Lung microvascular endothelial cell (primary cell): ENCODE measurements at places on chromosomes 13 and 19. TPM values are rescaled to one million over a fixed set of nuclear protein-coding genes. Genes with fewer than 3 reads are reported as not detected.
A peak's percentile ranks its signal among the peaks of the same experiment; 100 is the strongest.

CGB5 gene
- total RNA-seq, result not detected in 2 replicates

DNA sequence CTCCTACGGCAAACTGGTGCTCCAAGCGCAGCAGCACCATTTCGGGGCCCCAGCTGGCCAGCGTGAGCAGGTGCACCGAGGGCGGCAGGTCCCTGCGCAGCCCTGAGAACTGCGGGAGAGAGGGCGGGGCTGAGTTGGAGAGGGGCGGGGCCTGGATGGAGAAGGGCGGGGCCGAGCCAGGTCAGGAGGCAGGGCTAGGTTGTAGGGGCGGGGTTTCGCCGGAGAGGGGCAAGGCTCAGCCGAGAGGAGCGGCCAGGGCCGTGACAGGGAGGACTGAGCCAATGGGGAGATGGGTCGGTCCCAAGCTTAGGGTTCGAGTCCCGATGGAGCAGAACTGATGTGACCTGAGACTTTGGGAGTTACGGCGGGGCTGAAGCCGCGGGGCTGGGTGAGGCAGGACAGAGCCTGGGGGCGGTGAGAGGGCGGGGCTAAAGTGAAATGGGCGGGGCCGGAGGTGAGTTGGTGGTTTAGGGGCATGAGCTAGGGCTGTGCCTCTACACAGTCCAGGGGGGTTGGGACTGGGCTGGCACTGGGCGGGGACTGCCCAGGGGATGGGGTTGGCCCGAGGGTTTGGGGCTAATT is 19.0 kb downstream of the MAN2B1 start:
- peak; percentile 36 for DNase-seq

- DNase-seq, result no peak
Measured at GRCh38 chr19:38013913-38014580, 107.0 kb downstream of the SIPA1L3 start.

- DNase-seq, result peak; percentile 88
Measured at GRCh38 chr19:38665950-38666662, 18.7 kb downstream of the ACTN4 start.

GRCh38 chr19:33887891-33888290 is 91.2 kb downstream of the KCTD15 start:
- no peak for DNase-seq

DNA sequence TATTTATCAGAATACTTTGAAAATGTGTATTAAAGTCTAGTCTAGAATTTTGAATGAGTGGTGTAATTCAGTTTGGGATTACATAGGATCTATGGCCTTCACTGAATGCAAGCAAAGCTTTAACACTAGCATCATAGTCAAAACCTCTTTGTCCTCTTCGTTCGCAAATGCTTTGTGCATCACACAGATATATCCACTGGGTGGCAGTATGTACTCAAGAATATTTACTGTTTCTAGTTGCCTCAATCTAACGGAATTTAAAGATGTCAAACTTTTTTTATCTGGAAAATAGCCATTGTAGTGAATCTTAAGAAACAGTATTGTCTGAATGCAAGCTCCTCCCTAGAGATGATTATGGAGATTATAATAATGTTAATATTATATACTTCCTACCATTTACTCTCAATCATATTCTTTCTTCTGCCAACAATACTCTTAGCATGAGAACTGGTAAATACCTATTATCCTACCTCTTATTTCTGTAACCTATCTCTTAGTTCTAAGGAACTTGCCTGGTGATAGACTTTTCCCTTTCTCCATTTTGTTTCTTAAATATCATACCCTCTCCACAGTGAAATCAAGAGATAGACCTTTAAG is 25.8 kb downstream of the LACC1 start:
- peak; percentile 72 for DNase-seq

DNA sequence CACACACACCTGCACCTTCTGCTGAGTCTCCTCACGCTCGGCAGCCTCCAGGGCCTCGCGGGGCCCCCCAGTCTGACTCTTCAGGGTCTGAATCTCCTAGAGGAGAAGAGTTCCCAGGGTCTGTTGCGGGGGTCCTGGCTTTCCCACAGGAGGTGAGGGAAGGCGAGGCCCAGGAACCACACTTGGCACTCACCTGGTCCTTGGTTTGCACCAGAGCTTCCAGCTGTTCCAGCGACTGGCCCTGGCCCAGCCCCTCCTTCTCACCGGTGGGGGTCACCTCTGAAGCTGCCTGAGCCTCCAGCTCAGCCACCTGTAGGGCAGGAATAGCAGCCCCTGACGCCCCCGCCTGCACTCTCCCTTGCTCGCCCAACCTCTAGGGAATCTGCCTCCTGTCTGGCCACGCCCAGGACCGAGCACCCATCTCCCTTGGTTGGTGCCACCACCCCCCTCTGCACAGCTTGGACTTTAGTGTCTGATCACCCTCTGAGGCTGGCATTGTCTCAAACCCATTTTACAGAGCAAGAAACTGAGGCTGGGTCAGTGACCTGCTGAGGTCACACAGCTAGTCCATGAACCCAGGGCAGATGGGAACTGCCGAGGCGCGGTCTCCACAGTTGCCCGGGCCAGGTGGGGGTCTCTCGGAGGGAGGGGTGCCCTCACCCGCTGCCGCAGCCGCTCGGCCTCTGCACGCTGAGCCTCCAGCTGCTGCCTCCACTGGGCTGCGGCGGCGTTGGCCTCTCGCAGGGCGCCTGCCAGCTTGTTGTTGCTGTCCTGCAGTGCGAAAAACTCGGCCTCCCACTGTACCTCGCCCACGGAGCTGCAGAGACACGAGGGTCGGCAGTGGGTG is 9.5 kb downstream of the HOMER3 start:
- DNase-seq, result no peak

GRCh38 chr19:29378126-29378525 is 147.7 kb upstream of the VSTM2B start:
- no peak for DNase-seq

DNA sequence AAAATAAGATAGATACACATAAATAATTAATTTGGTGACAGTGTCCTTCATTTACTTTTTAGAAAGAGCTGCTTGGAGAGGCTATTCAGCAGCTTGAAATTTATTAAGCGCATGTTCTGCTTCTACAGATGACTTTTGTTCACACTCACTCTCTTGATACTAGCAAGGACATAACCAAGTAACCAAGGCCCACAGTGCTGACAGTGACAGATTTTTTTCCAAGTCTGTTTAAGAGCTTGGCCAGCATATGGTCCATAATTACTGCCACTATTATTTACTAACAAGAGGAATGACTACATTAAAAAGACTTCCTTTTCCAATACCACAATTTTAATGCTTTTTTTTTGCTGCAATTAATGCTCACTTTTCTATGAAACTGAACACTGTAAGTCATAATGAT is 673.7 kb upstream of the MIR17HG start:
- no peak for DNase-seq

DNA sequence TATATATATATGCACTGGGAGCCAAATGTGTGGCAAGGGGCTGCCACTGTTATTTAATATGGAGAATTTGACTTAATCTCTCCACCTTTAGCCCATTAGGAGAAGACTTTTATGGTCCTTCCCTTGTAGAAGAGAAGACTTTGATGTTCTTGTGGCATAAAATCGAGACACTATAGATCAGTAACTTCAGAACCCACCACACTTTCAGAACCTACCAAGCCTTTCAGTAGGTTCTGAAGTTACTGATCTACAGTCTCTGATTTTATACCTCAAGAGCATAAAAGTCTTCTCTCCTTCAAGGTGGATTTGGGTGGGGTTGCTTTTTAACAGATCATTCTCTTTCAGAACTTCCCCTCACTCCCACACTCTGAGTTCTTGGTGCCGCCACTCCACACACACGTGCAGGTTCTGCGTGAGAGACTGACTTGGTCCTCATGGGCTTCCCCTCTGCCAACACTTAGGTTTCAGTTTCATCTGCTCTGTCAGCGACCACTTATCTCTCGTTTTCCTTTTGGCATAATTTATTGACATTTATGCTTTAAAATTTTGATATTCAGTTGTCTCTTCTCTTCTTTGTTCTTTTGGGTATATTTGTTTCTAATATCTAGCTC is 213.4 kb upstream of the PCDH17 start:
- no peak for DNase-seq

GRCh38 chr19:4831304-4831978 is at the start of gene TICAM1:
TICAM1 (minus strand) TSS chr19:4831712; CDS start chr19:4818377, 13,335 bp downstream.
- DNase-seq, result peak; percentile 74

DNA sequence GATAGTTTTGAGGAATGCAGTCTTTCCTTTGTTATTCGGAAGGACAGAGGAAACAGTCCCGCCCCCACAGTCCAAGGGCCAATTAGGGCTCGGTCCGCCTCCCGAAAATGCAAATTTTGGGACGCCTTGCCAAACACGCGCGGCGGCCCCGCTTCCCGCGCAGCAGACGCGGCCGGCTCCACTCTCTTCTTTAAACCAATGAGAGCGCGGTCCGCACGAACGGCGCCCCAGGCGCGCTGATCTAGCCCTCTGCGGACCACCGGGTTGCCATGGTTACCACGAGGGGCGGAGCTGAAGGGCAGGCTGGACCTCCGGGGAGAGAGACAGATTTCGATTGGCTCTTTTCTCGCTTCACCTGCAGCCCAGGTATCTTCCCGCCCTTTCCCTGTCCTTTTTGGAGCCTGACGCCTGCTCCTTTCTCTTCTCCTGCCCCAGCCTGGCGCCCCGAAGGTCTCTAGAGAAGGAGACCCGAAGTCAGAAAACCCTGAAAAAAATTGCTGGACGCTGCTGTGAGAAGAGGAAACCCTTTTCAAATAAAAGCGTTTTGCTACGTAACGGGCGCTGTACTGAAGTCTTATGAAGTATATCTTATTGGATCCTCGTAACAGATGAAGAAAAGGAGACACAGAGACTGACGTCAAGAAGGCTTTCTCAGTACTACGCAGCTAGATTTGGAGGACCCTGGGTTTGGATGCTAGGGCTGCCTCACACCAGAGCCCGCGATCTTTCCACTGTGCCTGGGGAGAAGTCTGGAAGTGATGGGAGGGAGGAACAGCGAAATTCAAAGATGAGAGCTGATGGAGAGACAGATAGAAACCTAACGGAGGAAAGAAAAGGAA is 2.0 kb downstream of the PTH2 start:
- DNase-seq, result peak; percentile 41
